ENCODE measurements at places on chromosomes 16 and 17.

- no peak for DNase-seq
Observed at GRCh38 chr17:65293584-65294180, 156.5 kb downstream of the RGS9 start.

DNA sequence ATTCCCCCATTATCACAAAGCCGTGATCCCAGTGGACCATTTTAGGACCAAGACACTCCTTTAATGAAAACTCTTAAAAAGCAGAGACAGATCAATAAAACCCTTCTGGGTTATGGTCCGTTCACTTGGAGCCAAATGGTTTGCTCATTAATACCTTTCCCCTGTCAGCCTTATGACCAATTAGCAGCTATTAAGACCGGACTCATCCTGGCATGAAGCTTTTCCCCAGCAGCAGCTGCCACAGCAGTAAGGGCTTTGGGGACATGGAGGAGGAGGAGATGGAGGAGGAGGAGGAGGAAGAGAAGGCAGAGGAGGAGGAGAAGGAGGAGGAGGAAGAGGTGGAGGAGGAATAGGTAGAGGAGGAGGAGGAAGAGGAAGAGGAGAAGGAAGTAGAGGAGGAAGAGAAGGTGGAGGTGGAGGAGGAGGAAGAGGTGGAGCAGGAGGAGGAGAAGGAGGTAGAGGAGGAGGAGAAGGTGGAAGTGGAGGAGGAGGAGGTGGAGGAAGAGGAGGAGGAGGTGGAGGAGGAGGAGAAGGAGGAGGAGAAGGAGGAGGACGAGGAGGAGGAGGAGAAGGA lies 50.1 kb upstream of the IRX3 start:
- no peak for DNase-seq

DNA sequence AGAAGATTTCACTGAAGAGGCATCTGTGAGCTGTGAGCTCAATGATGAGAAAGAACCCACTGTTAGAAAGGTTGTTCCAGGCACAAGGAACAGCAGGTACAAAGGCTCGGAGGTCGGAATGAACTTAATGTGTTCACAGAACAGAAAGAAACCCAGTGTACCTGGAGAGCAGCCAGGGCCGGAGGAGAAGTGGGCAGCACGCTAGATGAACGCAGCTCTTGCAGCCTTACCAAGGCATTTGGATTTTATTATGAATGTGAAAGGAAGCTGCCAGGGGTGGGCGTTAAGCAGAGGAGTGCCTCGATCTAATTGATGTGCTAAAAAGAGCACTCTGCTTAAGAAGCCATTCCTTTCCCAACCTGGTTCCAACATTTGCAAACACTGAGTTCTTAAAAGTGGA lies 19.0 kb downstream of the EEF2K start:
- no peak for DNase-seq

DNA sequence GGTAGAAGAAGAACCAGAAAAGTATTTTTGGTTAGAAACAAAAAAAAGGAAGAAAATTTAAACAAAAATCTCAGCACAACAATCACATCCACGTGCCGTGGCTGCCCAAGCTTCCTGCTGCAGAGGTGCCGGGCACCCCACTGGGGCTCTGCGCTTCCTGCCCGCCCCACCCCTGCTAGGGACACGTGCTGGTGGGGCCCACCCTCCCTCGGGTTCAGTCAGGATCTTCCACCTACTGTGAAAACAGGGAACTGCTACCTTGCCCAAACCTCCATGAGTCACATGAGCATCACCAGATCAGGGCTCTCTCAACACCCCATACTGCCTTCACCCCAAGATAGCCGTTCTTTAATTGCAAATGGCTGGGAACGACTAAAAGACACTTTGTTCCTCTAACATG lies 24.4 kb upstream of the CYTH1 start:
- DNase-seq: no peak

GRCh38 chr17:47654991-47655390 lies 5.3 kb downstream of the KPNB1 start:
- no peak for DNase-seq

DNA sequence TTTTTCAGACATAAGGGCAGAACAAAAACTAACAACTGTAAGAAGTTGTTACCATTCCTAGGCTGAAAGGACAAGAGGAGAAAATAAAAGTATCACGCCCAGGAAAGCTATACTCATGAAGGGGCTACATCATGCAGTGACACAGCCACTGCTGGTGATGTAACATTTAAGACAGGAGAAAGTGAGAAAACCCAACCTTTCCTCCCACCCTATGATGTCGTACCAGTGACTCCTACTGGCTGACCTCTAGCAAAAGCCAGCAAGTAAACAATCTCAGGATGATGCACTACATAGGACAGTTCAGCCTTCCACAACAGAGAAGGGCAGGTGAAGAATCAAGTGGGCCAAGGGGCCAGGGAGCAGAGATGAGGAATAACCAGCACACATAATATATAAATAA lies 14.0 kb upstream of the OR1E2 start:
- no peak for DNase-seq

DNA sequence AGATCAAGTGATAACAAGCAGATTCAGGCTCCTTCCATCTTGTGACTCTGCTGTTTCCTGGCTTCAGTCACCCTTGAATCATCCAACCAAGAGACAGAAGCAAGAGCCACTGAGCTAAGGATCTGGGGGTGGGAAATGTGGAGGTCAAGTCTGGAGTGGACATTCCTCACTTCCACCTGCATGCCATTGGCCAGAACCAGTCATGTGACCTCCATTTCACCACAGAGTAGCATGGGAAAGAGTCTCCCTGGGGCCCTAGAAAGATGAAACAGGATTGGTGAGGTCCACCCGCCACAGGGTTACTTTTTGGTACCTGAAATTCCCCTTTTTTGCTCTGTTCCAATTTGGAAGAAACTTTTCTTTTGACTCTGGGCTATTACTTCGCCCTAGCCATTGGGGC lies 1006.0 kb upstream of the EEF2KMT start:
- DNase-seq: no peak

GRCh38 chr16:73251608-73252007 lies 203.7 kb upstream of the ZFHX3 start:
- no peak for DNase-seq

GRCh38 chr16:14302399-14303181 lies 231.5 kb downstream of the MRTFB start:
- no peak for DNase-seq

DNA sequence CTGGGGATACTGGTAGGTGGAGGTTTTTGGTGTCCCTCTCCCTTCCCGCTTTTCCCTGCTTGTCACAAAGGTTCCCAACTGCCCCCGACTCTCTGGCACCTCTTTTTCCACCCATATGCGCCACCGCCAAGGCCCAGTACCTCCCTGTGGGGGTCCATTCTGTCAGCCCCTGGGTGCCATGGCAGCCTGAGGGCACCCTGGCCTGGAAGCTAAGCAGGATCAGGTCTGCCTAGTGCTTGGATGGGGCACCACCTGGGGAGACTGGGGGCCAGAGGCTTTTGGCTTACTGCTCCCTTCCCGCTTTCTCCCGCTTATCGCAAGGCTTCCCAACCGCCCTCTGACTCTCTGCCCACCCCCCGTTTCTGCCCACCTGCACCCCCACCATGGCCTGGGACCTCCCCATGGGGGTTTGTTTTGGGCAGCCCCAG lies 2286.4 kb downstream of the TP53TG3F start:
- no peak for DNase-seq

- no peak for DNase-seq
Observed at GRCh38 chr17:41537990-41538389, 9.9 kb upstream of the KRT19 start.

GRCh38 chr16:15552507-15552906 lies 90.4 kb downstream of the MARF1 start:
- DNase-seq: no peak

DNA sequence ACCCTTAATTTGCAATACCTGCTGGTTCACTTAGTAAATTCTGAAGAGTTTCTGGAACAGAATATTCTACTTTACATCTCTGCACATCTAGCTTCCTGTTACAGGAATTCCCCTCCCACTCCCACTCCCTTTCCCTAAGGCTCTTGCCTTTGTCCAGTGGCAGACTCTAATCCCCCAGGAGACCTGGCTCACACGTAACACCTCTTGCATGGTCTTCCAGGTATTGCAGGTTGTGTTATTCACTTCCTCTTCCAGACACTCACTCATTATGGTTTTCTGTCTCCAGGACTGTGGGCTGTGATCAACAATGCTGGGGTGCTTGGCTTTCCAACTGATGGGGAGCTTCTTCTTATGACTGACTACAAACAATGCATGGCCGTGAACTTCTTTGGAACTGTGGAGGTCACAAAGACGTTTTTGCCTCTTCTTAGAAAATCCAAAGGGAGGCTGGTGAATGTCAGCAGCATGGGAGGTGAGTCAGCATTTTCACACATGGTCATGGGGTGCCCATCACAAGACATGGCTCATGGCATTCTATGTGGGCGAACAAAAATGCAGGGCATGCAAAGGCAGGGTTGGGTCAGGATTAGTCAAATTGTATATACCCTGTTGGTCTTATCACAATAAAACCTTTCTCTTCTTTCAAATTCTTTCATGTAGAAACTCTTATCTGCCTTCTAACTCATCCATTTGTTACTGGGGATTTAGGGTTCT lies 35.8 kb downstream of the HSD17B2 start:
- no peak for DNase-seq

GRCh38 chr17:27980043-27980442 lies 62.4 kb upstream of the NLK start:
- no peak for DNase-seq

GRCh38 chr17:34852614-34853013 lies 108.6 kb downstream of the CCT6B start:
- DNase-seq: no peak

GRCh38 chr17:48127371-48128051 lies 19.9 kb downstream of the SNX11 start:
- no peak for DNase-seq

DNA sequence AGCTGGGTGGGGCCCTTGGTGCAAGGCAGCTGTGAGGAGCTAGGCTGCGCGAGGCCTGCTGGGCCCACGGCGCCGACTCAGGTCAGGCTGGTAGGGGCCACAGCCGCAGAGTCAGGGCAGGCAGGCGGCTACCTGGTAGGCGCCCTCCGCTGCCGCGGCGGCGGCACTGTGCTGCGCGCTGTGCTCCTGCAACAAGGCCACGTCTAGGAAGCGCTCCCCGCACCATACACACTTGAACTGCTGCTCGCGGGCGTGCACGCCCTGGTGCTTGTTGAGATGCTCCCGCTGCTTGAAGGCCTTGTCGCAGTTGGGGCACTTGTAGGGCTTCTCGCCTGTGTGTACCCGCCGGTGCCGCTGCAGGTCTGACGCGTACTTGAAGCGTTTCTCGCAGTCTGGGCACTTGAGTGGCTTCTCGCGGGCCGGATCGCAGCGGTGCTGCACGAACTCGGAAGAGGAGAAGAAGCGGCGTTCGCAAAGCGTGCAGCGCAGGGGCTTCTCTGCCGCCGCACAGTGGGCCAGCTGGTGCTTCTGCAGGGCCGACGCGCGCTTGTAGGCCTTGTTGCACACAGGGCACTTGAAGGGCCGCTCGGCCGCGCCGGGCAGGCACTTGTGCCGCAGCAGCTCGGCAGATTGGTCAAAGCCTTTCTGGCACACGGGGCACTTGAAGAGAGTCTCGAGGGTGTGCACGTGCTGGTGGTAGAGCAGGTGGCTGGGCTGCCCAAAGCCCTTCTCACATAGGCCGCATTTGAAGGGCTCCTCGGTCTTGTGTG lies 3.9 kb downstream of the ZNF319 start:
- no peak for DNase-seq

- peak; percentile 71 for DNase-seq
Observed at GRCh38 chr17:35448214-35448898, at the start of gene SLFN13. Gene SLFN13, minus strand, starts transcription at chr17:35448766. Its CDS starts 3,086 bp downstream, at chr17:35445680.

DNA sequence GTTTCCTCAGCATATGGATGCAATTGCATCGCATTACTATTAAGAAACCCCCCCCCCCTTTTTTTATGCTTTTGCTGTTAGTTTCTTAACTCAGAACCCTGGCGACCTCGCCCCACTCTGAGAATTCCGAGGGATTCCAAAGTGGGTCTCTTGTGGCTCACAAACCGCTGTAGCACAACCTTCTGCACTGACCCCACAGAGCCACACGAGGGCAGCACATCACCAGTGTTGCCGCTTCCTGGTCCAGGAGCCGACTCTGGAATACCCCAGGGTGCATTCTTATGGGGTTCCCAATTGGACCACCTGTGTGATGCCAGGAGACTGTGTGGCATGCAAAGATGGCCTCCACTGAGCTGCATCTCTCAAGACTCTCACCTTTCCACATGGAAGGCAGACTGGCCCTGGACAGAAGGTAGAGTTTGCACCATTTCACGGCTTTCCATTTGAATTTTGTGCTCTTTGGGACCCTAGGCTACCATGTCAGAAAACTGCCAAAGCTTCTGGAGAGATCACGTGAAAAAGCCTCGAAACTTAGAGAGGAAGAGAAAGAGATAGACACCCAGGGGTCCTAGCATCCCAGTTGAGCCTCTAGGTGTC lies 432.7 kb upstream of the ASIC2 start:
- DNase-seq: peak; percentile 6

DNA sequence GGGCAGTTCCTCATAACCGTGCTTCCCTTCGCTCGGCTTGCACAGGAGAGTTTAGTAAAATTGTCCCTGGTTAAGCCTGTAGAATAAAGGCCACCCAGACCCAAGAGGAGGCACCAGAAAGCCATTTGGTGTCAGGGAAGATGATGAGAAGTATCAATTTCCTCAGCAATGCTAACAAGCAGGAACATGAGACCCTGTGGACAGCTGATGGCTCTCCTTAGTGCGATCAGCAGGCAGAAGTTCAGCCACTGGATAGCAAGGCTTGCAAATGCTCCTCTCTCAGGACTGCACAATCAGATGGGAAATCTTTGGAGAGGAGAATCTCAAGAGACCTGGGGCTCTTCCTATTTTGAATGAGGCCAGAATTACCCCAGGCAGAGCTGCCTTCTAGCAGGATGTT lies 261.1 kb upstream of the DYNLRB2 start:
- DNase-seq: no peak

DNA sequence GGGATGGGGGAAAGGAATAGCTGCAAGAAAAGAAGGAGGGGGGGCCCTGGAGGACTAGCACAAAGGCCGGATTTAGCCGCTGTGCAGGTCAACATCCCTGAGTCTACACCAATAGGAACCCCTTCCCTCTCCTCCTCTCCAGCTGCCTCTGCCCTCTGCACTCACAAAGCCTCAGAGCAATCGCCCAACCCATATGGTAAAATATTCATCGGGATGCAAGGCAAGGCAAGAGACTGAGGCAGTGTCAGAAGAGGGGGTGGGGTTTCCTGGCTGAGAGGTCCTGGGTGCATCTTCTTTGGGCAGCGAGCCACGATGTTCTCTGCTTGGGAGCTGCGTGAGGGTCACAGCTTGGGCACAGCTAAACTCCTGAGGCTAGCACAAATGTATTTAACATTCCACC lies 115.5 kb upstream of the NLRP1 start:
- no peak for DNase-seq

GRCh38 chr16:22664561-22664997 lies 149.4 kb upstream of the HS3ST2 start:
- no peak for DNase-seq

DNA sequence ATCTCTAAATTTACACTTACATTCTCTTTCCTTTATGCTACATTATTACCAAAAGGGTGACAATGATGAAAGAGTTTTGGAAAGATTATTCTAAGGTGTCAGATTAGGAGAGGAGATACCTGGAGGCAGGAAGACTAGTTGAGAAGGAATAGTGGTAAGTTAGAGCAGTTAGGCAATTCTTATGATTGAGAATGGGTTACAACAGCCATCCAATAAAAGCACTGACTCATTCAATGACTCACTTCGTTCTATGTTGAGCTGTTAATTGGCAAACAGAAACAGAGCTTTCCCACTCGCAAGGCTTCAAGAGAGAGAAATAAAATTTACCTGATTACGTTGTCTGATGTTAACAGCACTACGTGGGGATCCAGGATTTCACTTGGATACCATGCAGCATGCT lies 5.8 kb downstream of the NUP88 start:
- no peak for DNase-seq
